Activated naive CD8-positive, alpha-beta T cell treated with anti-CD3 and anti-CD28 coated beads for 36 hours (primary cell): ENCODE measurements at places on chromosomes 1 and 21.

DNA sequence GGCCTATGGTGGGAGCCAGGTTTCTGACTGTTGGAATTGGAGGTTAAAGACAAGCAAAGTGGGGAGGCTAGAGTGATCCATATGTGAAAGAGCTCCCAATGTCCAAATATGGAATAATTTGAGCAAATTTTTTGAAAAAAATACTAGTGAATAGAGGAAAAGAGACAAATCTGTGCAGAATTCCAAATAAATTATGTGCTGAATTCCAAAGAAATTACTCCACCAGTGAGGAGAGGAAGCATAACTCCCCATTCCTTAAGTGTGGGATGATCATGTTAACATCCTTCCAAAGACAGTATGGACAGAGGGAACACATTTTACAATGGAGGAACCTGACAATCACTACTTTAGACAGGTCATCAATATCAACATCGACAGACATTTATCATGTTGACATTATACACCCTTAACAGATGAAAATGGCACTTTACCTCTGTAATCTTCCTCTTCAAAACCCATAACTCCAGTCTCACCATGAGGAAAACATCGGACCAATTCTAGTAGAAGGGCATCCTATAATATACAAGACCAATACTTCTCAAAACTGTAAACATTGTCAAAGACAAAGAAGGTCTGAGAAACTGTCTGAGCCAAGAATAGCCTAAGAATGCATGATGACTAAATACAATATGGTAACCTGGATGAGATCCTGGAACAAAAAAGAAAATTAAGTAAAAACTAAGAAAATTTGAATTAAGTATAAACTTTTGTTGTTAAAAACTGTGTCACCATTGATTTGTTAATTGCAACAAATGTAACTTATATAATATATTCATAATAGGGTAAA lies 71.5 kb upstream of the RGS4 start:
- no peaks in the 10 kb centered on the region for H3K4me1 ChIP-seq
- H3K4me3 ChIP-seq: no peak overlapping the region
- H3K36me3 ChIP-seq: no peaks in the 10 kb centered on the region
- H3K27me3 ChIP-seq: peaks cover 11% of the 10 kb centered on the region
- no peak for DNase-seq

- DNase-seq: no peak
- H3K4me1 ChIP-seq: peaks cover 6% of the 10 kb centered on the region
- peaks cover 16% of the 10 kb centered on the region for H3K27me3 ChIP-seq
- H3K27ac ChIP-seq: no peak overlapping the region
These were observed 7.9 kb upstream of the GUCA2B start for GRCh38 chr1:42145389-42145716.

- peaks cover 3% of the 10 kb centered on the region for H3K4me1 ChIP-seq
- no peaks in the 10 kb centered on the region for H3K36me3 ChIP-seq
- no peak overlapping the region for H3K27ac ChIP-seq
- no peak for DNase-seq
- peaks cover 39% of the 10 kb centered on the region for H3K27me3 ChIP-seq
These were observed 227.3 kb upstream of the CSF3R start for GRCh38 chr1:36709869-36710481.

DNA sequence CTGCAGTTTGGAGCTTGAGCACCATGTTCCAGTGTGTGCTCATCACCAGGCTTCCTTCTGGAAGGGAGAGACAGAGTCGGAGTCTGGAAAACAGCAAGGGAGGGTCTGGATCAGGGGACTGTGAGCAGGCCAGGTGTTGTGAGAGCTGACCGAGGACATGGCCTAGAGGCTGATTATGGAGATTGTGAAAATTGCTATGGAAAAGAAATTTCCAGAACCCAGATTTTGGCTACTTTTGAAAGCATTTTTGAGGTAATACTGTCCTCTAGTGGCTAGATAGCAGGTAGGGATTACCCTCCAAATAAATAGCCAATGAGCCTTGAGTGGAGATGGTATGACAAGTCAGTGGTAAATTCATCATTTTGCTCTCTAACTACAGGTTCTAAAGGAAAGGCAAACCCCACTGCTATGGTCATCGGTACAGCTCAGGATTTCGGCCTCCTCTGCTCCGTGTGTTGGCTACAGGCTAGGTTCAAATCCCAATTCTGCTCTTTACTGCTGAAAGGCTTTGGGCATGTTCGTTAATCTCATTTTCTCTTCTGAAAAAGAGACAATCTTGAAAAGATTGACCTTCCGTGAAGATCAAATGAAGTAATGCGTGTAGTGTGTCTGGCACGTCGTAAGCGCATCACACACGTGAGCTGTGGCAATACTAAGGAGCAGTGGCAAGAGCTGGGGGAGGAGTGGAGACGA lies 1.0 kb upstream of the HAO2 start:
- no peak overlapping the region for H3K4me3 ChIP-seq
- H3K27me3 ChIP-seq: peaks cover 24% of the 10 kb centered on the region
- DNase-seq: no peak

DNA sequence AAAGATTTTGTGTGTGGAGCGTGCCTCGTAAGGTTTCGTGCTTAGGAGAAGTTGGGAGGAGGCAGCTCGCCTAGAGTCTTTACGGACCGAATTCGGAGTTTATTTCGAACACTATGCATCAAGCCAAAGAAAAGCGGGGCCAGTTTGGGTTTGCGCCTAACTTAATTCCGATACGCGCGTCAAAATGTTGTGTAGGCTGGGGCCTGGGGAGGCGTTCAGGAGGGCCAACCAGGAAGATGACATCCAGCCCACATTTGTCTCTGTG lies 6.4 kb downstream of the FOXD2 start:
- no peaks in the 10 kb centered on the region for H3K36me3 ChIP-seq
- peak overlapping the region; percentile 52 for H3K4me3 ChIP-seq
- H3K27me3 ChIP-seq: no peaks in the 10 kb centered on the region
- H3K4me1 ChIP-seq: peaks cover 10% of the 10 kb centered on the region
- H3K27ac ChIP-seq: no peak overlapping the region
- no peak for DNase-seq

GRCh38 chr1:170204121-170204520 lies 58.4 kb downstream of the NTMT2 start:
- DNase-seq: no peak
- H3K36me3 ChIP-seq: peaks cover 6% of the 10 kb centered on the region
- no peak overlapping the region for H3K4me3 ChIP-seq
- H3K27me3 ChIP-seq: peaks cover 18% of the 10 kb centered on the region
- no peak overlapping the region for H3K27ac ChIP-seq

DNA sequence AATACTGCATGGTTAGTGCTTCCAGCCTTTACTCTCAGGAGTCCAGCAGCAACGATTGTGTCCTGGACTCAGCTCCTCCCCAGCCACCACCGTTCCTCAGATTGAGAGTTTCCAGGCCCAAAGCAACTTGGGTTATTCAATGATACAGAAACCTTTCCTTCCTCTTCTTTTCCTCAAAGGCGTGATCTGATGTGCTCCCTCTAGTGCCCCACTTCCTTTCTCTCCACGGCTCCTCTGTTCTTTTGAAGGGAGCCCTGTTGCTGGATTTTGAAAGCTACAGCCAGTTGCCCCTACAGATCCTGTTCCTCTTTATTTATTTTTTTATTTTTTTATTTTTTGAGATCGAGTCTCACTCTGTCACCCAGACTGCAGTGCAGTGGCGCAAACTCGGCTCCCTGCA lies 14.1 kb downstream of the CRP start:
- H3K4me1 ChIP-seq: no peaks in the 10 kb centered on the region
- DNase-seq: no peak
- peaks cover 4% of the 10 kb centered on the region for H3K27me3 ChIP-seq
- H3K27ac ChIP-seq: no peak overlapping the region

DNA sequence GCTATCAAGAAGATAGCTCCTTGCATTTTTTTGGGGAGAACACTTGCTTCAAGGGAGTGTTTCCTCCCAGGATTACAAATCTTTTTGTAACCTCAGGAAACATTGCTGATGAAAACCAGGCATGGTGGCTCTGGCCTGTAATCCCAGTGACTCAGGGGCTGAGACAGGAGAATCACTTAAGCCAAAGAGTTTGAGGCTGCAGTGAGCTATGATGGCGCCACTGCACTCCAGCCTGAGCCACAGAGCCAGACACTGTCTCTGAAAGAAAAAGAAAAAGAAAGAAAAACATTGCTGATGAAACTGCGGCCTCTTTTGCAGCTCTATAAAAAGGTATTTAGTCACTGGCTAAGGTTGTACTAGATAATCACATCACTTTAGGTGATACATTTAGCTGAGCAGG lies 7.3 kb downstream of the RNU1-2 start:
- H3K4me3 ChIP-seq: no peak overlapping the region
- no peaks in the 10 kb centered on the region for H3K36me3 ChIP-seq
- no peak for DNase-seq
- no peaks in the 10 kb centered on the region for H3K27me3 ChIP-seq
- H3K4me1 ChIP-seq: peaks cover 22% of the 10 kb centered on the region
- no peak overlapping the region for H3K27ac ChIP-seq

GRCh38 chr1:115210302-115210711 lies 121.0 kb upstream of the TSPAN2 start:
- no peak for DNase-seq
- H3K27me3 ChIP-seq: peaks cover 5% of the 10 kb centered on the region
- no peaks in the 10 kb centered on the region for H3K4me1 ChIP-seq
- H3K36me3 ChIP-seq: no peaks in the 10 kb centered on the region
- no peak overlapping the region for H3K27ac ChIP-seq

DNA sequence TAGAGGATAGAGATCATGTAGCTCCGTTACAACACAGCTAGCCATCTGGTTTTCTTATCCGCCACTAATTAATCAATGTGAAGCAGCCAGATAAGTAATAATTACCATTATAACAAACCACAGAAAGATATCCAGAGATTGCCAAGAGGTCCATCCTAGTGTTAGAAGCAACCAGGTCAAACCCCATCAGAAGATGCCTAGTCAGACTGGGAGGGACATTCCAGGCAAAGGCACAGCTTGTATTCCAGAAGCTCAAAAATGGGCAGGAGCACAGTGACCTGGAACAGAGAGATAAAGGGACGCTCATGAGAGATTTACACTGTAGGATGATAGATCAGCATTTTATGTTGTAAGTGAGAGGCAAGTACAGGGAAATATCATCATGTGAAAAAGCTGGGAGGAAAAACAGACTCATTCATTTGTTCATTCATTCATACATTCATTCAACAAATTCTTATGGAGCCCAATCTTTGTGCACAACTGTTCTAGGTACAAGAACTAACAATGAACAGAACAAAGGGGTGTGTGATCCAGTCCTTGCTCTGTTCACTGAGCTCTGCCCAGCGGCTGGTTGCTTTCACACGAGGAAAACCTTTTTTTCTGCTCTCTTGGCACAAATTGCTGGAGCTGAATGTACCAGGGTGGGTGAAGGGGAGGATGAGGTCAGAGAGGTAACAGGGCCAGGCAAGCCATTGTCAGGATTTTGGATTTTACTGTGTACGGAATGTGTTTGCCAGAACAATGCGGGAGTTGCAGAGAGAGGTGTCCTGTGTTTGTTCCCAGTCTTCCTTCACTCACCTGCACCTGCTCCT lies 240.8 kb upstream of the FGGY start:
- no peaks in the 10 kb centered on the region for H3K27me3 ChIP-seq
- no peak overlapping the region for H3K4me3 ChIP-seq
- no peak overlapping the region for H3K27ac ChIP-seq

DNA sequence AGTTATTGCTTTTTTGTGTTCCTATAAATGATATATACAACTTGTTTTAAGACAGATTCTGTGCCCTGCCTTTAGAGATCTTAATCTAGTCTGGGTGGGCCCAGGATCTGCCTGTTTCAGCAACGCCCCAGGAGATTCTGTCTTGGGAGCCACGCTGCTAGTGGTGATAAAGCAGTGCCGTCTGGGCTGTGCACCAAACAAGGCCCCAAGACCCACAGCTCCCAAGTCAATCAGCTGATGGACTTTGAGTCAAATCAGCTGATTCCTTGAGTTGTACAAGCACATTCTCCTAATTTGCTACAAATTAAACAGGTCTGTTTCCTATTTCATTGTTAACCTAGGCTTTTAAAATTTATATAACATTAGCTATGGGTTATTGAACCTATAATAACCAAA lies 15.7 kb upstream of the SLC44A3 start:
- peaks cover 11% of the 10 kb centered on the region for H3K27me3 ChIP-seq
- no peak overlapping the region for H3K27ac ChIP-seq
- no peak for DNase-seq
- H3K4me3 ChIP-seq: no peak overlapping the region

DNA sequence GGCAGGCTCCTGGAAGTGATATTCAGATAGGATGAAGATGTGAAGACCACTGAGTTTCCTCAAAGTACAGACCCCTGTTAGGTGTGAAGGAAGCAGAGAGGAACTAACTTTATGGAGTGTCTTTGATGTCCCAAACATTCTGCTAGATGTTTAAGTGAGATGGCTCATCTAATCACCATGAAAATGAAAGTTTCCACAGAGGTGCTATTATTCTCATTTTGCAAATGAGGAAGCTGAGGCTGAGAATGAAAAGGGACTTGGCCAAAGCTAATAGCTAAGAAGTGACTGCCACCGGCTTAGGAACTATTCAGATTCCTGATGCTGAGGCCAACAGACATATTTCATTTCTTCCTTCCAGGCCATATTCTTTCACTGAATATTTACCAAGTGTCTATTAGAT lies 45.9 kb upstream of the WLS start:
- no peaks in the 10 kb centered on the region for H3K36me3 ChIP-seq
- no peak overlapping the region for H3K27ac ChIP-seq
- no peaks in the 10 kb centered on the region for H3K4me1 ChIP-seq
- no peaks in the 10 kb centered on the region for H3K27me3 ChIP-seq

DNA sequence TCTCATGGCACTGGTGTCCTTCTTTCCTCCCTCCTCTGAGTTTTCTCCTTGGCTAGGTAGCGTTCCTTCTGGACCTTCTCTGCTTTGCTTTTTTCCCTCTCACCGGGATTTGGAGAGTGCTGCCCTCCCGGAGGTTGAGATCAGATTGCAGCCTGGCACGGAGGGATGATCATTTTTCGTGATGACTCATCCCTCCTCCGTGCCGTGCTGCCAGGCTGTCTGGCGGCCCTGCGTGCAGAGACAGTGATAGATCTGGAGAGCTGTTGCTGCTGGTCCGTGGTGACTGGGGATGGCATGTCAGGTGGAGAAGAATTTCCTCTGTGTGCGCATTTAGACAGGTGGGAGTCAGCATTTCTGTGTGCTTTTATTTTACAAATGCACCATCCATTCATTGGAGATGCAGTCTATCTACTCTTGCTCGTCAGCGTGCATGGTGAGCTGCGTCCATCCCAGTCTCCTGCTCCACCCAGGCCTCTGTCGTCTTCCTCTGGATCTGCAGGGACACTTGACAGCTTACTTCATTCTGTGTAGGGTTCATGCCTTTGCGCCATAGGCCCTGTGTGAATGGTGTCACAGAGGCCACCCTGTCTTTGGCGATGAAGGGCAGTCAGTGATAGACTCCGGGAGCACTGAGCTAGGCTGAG lies 104.4 kb downstream of the PCBP3 start:
- DNase-seq: no peak
- H3K27me3 ChIP-seq: no peaks in the 10 kb centered on the region
- H3K4me3 ChIP-seq: no peak overlapping the region
- peaks cover 3% of the 10 kb centered on the region for H3K36me3 ChIP-seq
- peaks cover 5% of the 10 kb centered on the region for H3K4me1 ChIP-seq

GRCh38 chr1:178407655-178408054 lies 89.1 kb downstream of the CLEC20A start:
- H3K36me3 ChIP-seq: no peaks in the 10 kb centered on the region
- no peak overlapping the region for H3K27ac ChIP-seq
- no peak for DNase-seq
- H3K27me3 ChIP-seq: peaks cover 14% of the 10 kb centered on the region
- no peak overlapping the region for H3K4me3 ChIP-seq
